ENCODE measurements at places on chromosomes 13 and 19.

GRCh38 chr19:10419646-10420443 is 493 bp upstream of the PDE4A start:
- DNase-seq: no peak

DNA sequence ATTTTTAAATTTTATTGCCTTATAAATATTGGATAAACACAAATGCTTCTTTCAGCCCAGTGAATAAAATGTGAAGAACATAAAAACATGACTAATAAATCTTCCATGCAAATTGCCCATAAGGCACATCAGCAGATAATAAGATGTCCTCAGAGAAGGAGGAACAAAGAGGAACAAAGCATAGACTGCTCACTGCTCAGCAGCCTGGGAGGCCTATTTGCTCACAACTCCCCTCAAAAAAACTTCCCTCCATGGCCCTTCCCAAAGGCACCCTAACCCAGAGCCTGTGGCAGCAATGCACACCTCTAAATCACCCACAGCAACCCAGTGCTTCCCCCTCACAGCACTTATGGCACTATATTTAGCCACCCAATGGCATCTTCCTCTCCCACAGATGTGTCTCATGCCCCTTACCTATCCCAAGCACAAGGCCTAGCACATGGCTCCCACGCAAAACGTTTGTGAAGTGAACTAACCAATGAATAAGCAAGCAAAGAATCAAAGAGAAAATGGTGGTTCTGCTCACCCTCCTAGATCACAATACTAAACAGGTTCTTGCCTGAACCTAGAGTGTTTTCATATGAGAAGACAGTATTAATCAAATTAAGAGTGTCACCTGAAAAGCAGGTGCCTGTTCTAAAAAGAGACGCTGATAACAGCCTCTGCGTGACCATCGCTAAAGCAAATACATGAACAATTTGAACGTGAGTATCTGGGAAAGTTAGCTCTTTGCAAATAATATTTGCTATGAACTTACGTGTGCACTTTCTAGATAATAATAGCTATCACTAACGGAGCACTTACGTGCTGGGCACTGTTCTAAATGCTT is 96.9 kb downstream of the TBC1D4 start:
- DNase-seq: no peak

DNA sequence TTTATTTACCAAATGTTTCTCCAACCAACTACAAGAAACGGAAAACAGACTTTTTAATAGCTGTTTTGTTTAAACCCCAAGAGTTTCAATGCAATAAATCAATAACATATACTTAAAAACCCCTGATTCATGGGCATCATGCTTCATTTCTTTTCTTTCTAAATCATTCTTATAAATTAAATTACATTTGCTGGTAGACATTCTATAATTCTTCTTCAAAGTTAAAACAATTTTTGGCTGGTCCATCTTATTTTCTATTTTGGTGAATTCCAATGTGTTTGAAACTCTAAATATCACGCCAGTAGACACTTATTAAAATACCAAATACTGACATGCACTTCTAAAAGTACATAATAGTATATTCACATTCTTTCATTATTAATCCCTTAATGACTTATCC is 408.6 kb downstream of the LIG4 start:
- no peak for DNase-seq

DNA sequence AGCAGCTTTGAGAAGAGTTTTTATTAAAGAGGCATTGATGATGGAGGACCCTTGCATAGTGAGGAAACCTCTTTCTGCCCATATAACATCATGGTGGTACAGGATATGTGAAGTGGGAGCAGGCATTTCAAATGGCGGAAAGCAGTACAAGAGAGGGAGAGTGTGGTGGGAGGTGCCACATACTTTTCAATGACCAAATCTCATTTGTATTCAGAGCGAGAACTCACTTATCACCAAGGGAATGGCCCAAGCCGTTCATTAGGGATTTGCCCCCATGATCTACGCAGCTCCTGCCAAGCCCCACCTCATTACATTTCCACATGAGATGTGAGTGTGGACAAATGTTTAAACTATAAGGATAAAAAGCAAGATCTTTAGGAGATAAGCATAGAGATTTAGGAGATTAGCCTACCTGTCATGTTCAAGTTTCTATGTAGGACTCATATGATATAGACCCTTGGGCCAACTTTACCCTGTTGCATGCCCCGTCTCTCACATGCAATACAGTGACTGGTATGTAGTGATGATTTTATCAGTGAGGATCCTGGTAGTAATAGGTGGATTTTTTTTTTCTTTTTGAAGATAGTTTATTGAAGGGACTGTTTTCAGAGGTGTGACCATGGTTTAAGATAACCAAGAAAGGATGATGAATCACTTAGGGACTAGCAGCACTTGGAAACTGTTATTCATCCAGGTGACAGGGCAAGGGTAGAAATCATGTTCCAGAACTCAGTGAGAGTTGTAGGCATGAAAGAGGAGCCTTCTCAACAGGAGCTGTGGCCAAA is 38.3 kb downstream of the DNAJC15 start:
- no peak for DNase-seq

GRCh38 chr13:80858131-80858530 is 517.2 kb upstream of the SPRY2 start:
- DNase-seq: no peak

DNA sequence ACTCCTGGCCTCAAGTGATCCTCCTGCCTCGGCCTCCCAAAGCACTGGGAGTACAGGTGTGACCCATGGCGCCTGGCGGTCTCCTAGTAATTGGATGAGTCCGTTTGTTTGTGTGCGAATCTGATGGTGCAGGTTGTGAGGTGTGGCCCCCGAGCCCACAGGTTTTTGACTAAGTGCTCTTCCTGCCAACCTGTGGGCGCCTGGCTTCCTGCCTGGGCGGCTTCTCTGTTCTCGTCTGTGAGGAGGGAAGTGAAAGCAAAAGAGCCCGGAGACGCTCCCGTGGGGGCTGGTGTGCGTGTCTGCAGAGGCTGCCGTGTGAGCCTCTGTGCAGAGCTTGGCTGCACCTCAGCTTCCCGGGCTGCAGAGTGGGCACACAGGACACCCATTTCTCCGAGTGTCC is 10.0 kb downstream of the ARHGAP45 start:
- peak; percentile 90 for DNase-seq

- no peak for DNase-seq
Measured at GRCh38 chr13:49125964-49126524, 94.1 kb upstream of the MLNR start.

GRCh38 chr13:42847891-42848663 is 66.7 kb downstream of the FAM216B start:
- no peak for DNase-seq

GRCh38 chr13:102968572-102969228 is 97.5 kb downstream of the SLC10A2 start:
- no peak for DNase-seq
